ENCODE measurements at places on chromosomes 5 and 9. TPM values are rescaled to one million over a fixed set of nuclear protein-coding genes. Genes with fewer than 3 reads are reported as not detected.

DNA sequence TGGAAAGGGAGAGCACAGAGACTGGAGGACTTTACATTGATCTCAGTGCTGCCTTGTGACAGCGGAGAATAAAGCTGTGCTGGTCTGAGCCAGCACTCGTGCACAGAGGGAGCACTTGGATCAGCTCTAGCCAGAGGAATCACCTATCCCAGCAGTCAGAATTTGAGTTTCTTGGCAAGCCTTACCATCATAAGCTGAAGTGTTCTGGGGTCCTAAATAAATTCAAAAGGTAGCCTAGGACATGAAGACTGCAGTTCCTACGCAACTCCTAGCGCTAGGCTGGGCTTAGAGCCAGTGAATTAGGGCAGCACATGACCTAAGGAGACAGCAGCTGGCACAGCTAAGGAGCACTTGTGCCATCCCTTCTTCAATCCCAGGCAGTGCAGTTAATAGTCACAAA is 119.5 kb downstream of the HMHB1 start:
- no peaks in the 10 kb centered on the region for H3K4me1 ChIP-seq
- no peak for DNase-seq
- no peak overlapping the region for H3K4me3 ChIP-seq
- no peak overlapping the region for H3K27ac ChIP-seq
- H3K27me3 ChIP-seq, result peaks cover 11% of the 10 kb centered on the region

DNA sequence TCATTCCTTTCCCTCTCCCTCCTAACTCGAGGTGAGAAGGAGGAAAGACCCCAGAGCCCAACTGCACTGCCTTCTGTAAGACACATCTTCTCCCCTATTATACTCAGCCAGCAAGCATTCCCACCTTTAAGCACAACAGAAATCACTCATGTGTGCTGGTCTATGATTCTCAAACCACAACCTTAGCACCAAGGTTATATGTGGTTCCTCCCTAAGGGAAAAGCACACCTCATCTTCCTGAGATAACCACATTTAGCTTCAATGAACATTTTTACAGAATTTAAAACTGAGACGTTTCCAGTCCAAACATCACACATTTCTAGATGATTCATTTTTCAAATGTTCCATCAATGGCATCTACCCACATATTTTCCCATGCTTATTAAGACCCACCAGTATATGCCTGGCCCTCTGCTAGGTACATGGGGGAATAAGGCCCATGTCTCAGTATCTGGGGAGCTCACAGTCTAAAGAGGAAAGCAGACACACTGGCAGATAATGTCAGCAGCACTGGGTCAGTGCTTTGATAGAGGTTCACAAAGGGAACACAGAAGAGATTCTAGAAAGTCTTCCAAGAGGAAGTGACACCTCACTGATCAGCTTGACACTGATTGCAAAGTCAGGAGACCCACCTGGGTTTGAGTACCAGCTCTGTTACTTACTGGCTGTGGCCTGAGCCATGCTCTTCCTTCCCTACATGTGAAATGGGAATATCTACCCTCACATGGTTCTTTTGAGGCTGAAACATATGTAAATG is 245.4 kb downstream of the DENND1A start:
- no peak overlapping the region for H3K4me3 ChIP-seq
- no peak overlapping the region for H3K27ac ChIP-seq
- H3K36me3 ChIP-seq, result no peaks in the 10 kb centered on the region
- no peak for DNase-seq
- H3K27me3 ChIP-seq, result no peaks in the 10 kb centered on the region
- H3K4me1 ChIP-seq, result peaks cover 13% of the 10 kb centered on the region

DNA sequence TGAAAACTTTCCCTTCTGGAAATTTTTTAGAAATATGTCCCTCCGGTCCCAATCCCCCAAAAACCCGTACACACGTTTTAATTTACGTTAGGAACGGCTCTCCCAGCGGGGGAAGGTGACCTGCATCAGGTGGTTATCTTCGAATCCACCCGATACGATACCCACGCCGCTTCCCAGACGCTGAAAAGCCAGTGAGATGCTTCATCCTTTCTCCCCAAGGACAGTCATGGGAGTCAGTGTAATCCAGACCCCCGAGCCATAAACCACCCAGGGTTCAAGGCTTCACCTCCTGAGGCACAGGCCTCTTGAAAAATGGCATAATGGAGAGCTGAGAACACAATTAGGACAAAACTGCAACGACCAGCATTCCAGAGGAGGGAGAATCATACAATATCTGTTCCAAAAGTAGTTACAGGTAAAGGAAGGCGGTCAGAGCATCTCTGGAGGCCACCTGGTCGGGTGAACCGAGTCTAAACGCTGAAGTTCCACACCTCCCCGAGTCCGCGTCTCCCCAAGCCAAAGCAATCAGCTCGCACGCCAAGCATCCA is 857 bp downstream of the FAM169A start:
- peak overlapping the region; percentile 77 for H3K27ac ChIP-seq
- H3K4me3 ChIP-seq, result peak overlapping the region; percentile 78
- H3K36me3 ChIP-seq, result peaks cover 1% of the 10 kb centered on the region
- peaks cover 42% of the 10 kb centered on the region for H3K27me3 ChIP-seq

DNA sequence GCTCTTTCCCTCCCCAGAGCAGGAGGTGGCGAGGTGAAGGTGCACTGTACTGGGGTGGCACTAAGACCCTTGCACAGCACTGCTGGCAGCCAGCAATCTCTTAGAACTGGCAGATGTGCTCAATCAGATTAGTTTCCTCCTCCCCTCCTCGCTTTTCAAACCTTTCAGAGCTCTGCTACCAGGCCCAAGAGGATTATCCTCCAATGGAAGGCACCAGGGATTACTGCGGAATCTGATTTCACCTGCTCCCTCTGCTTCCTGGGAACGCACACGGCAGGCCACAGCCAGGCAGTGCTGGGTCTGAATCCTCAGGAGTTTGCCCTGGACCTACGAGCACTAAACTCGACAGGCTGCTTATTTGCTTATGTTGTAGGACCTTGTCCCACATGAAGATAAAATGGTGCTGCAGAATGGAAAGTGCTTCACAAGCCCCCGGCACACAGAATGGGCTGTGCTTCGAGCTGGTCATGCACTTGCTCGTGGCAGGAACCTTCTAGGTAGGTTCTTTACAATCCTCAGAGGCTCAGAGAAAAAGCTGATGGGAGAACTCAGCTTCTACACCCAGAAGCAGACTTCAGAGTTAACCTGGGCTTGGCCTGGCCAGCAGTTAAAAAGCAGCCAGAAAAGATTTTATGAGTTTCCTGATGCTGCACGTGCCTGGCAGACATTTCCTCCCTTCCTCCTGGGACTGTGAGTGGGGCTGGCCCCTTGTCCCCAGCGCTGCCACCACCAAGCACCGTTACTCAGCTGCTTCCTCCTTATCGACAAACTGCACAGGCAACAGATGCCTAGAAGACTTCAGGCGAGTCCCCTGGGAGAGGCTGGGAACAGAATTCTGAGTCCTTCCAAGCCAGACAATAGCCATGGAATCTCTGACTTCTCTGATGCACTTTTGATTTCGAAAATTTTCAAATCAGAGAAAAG is 33.1 kb downstream of the FABP6 start:
- no peaks in the 10 kb centered on the region for H3K36me3 ChIP-seq
- peaks cover 23% of the 10 kb centered on the region for H3K27me3 ChIP-seq
- no peak for DNase-seq
- no peaks in the 10 kb centered on the region for H3K4me1 ChIP-seq

GRCh38 chr9:107228496-107229039 is 54.5 kb upstream of the RAD23B start:
- no peaks in the 10 kb centered on the region for H3K4me1 ChIP-seq
- no peaks in the 10 kb centered on the region for H3K36me3 ChIP-seq
- H3K4me3 ChIP-seq, result no peak overlapping the region
- no peak for DNase-seq
- peaks cover 59% of the 10 kb centered on the region for H3K27me3 ChIP-seq

DNA sequence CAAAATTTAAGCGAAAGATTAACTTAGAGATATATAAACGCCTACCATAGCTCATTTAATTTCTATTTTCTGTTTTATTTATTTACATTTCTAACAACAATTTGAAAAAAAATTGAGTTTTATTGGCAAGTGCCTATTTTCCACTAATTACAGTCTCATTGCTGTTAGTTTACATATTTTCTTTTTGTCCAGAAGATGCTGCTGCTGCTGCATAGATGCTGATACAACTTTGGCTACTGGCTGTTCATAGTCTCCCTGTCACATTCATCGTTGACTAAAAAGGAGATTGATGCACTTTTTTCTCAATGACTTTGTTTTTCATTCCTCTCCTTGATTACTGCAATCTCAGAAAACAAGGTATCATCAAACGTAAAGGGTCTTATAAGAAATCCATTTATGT is 235.4 kb downstream of the CDH9 start:
- no peak overlapping the region for H3K27ac ChIP-seq
- no peaks in the 10 kb centered on the region for H3K36me3 ChIP-seq
- no peak for DNase-seq
- H3K4me3 ChIP-seq, result no peak overlapping the region
- H3K4me1 ChIP-seq, result no peaks in the 10 kb centered on the region
- H3K27me3 ChIP-seq, result no peaks in the 10 kb centered on the region

- H3K27me3 ChIP-seq, result peaks cover 15% of the 10 kb centered on the region
- H3K4me1 ChIP-seq, result peaks cover 4% of the 10 kb centered on the region
- H3K36me3 ChIP-seq, result no peaks in the 10 kb centered on the region
Measured at GRCh38 chr5:54443270-54443669, 12.2 kb upstream of the HSPB3 start.

GRCh38 chr5:173775261-173776197 is 112.6 kb upstream of the CPEB4 start:
- H3K27ac ChIP-seq, result no peak overlapping the region
- no peaks in the 10 kb centered on the region for H3K36me3 ChIP-seq
- H3K4me3 ChIP-seq, result no peak overlapping the region
- H3K27me3 ChIP-seq, result no peaks in the 10 kb centered on the region
- no peak for DNase-seq

DNA sequence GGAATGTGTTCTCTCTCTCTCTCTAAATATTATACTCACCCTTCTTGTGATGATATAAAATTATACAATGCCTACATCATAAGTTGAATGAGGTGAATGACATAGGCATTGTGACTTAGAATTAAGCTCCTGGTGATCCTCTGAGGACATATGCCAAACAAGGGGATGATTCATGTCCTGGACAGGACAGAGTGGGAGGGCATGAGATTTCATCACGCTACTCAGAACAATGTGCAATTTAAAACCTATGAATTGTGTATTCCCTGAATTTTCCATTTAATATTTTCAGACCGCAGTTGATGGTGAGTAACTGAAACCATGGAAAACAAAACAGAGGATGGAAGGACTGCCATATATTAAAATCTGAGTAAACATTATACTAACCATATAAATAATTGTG is 782.2 kb upstream of the NUDT12 start:
- H3K4me3 ChIP-seq, result no peak overlapping the region
- DNase-seq, result no peak
- H3K36me3 ChIP-seq, result no peaks in the 10 kb centered on the region

DNA sequence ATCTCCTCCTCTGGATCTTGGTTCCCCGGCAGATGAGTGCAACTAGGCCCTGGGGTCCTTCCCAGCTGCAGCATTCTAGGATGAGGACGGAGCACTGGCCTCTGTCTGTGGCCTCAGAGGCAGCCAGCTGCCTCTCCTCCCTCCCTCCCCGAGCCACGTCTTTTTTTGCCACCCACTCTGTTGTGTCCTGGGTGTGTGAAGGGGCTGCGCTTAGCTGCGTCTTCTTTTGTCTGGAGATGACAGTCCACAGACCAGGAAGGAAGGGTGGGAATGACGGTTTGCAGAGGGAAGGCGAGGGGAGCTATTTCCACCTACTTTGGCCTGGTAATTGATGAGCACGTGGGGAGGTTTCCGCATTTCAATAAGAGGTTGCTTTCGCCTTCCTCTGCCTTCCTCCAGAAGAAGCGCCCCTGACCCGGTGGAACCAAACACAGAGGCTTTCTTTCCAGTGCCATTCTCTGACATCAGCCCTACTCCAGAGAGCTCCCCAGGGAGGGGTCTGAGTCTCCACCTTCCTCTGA is 34.5 kb upstream of the GABRP start:
- no peak for DNase-seq
- no peaks in the 10 kb centered on the region for H3K36me3 ChIP-seq
- peaks cover 3% of the 10 kb centered on the region for H3K4me1 ChIP-seq
- no peak overlapping the region for H3K4me3 ChIP-seq

GRCh38 chr9:99590840-99591239 is 230.8 kb upstream of the NR4A3 start:
- H3K36me3 ChIP-seq, result peaks cover 2% of the 10 kb centered on the region
- H3K4me1 ChIP-seq, result peaks cover 29% of the 10 kb centered on the region
- no peak for DNase-seq
- H3K4me3 ChIP-seq, result no peak overlapping the region
- H3K27me3 ChIP-seq, result peaks cover 13% of the 10 kb centered on the region
- no peak overlapping the region for H3K27ac ChIP-seq

DNA sequence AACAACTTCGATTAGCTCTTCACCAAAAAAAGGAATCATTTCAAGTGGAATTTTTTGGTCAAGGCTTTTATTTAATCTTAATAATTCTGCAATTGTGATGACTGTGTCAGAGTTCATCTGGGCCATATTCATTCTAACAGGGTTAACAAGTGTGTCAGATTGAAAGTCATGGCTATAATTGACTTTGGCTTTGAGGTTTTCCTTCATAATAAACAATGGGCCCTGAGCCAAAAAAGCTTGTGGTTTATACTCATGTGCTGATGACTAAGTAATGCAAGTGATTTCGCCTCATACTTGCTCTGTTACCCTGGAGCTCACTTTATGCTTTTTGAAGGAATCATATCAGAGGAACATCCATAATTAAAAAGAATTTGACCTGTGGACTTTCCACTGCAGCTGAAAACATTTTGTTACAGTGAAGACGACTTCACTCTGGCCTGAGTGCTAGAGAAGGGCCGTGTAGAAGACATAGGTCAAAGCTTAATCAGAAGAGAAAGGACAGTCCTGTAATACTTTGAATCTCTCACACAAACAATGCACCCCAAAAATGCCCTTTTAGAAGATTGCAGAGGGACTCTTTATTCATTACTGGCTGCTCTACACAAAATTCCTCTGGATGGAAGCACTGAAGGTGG is 101.7 kb downstream of the GDNF start:
- H3K4me1 ChIP-seq, result peaks cover 31% of the 10 kb centered on the region
- H3K4me3 ChIP-seq, result no peak overlapping the region
- H3K27me3 ChIP-seq, result peaks cover 13% of the 10 kb centered on the region
- H3K27ac ChIP-seq, result no peak overlapping the region
- DNase-seq, result peak; percentile 55
- H3K36me3 ChIP-seq, result peaks cover 42% of the 10 kb centered on the region

DNA sequence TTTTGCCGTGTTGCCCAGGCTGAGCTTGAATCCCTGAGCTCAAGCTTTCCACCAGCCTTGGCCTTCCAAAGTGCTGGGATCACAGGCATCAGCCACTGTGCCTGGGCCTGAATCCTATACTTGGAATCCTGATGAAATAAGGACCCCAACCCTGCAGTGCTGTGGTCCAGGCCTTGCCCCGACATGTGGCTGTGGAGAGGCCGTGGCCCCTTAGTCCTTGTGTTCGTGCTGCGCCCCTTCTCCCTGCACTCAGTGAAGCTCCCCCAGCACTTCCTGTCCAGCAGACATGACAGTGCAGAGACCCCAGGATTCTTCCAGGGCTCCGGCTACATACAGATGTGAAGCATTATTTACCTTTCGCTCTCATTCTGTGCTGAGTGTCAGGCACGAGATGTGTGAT is 52.9 kb downstream of the EHMT1 start:
- DNase-seq, result no peak
- H3K27me3 ChIP-seq, result no peaks in the 10 kb centered on the region
- H3K4me3 ChIP-seq, result no peak overlapping the region
- H3K4me1 ChIP-seq, result peaks cover 14% of the 10 kb centered on the region
- peaks cover 13% of the 10 kb centered on the region for H3K36me3 ChIP-seq

PCDHB10 gene
- total RNA-seq, result not detected

IPO11 gene
- 36.9 TPM for total RNA-seq
